Uterine smooth muscle cell (primary cell): ENCODE measurements at places on chromosomes 2 and 18. TPM values are rescaled to one million over a fixed set of nuclear protein-coding genes. Genes with fewer than 3 reads are reported as not detected.

Gene UGGT1
- 119 and 142 TPM in 2 replicates for total RNA-seq

Gene SLC23A3
- 1.00 and 2.5 TPM in 2 replicates for total RNA-seq

Gene IL1RN
- not detected in 2 replicates for total RNA-seq

Gene DSG1
- total RNA-seq, result not detected in 2 replicates

Gene HS6ST1
- 7.9 and 11.9 TPM in 2 replicates for total RNA-seq

Gene SGPP2
- not detected in 2 replicates for total RNA-seq

Gene MYCN
- not detected in 2 replicates for total RNA-seq

Gene SCG2
- total RNA-seq, result 0.44 and 0.50 TPM in 2 replicates

Gene TCF7L1
- 2.3 and 3.2 TPM in 2 replicates for total RNA-seq

Gene PLA2R1
- 8.0 and 11.1 TPM in 2 replicates for total RNA-seq

Gene CHST9
- total RNA-seq, result under 0.01 TPM in 1 of 2 replicates, not detected in the other

Gene RSAD2
- total RNA-seq, result 1.00 and 1.5 TPM in 2 replicates

Gene UGT1A8
- 0.12 TPM in 1 of 2 replicates, not detected in the other for total RNA-seq

Gene GNAL
- total RNA-seq, result 0.22 and 0.50 TPM in 2 replicates

Gene ATG9A
- total RNA-seq, result 27.0 and 40.4 TPM in 2 replicates

Gene CTAGE1
- not detected in 2 replicates for total RNA-seq

Gene B3GNT7
- total RNA-seq, result 0.11 and 0.12 TPM in 2 replicates

Gene UGT1A10
- 0.11 TPM in 1 of 2 replicates, not detected in the other for total RNA-seq

Gene DSC3
- total RNA-seq, result 0.12 and 0.22 TPM in 2 replicates

Gene SAP130
- total RNA-seq, result 3.2 and 4.9 TPM in 2 replicates

Gene GALR1
- total RNA-seq, result under 0.01 TPM in 1 of 2 replicates, not detected in the other

Gene SNED1
- 4.5 and 7.5 TPM in 2 replicates for total RNA-seq

Gene TRIM43
- total RNA-seq, result not detected in 2 replicates

Gene KLHL29
- 3.8 and 5.5 TPM in 2 replicates for total RNA-seq

Gene KIAA2012
- total RNA-seq, result not detected in 2 replicates

Gene FEV
- not detected in 2 replicates for total RNA-seq

Gene NT5DC4
- total RNA-seq, result 0.11 TPM in 1 of 2 replicates, not detected in the other

Gene ABCG8
- total RNA-seq, result not detected in 2 replicates

Gene LRRC30
- not detected in 2 replicates for total RNA-seq

Gene ZNF396
- 0.89 and 2.0 TPM in 2 replicates for total RNA-seq

Gene IGFBP5
- total RNA-seq, result 201 and 731 TPM in 2 replicates
